PC-3 (cell line): ENCODE measurements at places on chromosomes 4 and X.

GRCh38 chr4:70743731-70744130 is 22.0 kb downstream of the RUFY3 start:
- no peak for DNase-seq

DNA sequence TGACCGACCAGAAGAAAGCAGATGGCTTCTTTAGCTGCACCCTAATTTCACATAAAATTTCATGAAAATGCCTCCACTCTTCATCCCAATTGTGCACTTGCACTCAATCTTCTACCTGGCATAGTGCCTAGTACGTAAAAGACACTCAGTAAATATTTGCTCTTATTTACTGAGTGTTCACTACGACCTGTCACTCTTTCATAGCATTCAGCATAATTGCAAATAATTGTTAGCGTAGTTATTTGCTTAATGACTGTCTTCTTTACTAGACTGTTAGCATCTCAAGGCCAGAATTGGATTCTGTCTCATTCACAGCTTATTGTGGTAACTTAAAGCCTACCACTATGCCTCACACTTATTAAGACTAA is 130.2 kb downstream of the ENOX2 start:
- peak; percentile 73 for DNase-seq

DNA sequence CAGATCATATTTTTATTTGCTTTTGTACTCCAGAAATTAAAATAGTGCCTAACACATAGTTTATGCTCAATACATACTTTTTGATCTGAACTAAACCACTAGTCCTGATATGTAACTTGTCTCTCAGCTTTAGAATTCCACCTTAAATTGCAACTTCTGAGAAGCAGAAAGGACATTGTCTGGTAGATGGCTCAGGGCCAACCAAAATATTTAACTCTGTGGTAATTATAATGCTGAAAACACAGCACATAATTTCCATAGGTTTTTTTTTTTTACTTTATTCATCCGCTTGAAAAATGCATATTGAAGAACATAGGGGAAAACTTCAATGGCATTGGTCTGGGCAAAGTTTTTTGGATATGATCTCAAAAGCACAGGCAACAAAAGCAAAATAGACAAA is 59.3 kb downstream of the AREG start:
- peak; percentile 45 for DNase-seq

- peak; percentile 51 for DNase-seq
These were observed 32.7 kb downstream of the TBC1D14 start for GRCh38 chr4:6942238-6942800.

GRCh38 chrX:128769495-128769894 is 717.3 kb upstream of the ACTRT1 start:
- DNase-seq = peak; percentile 22

- DNase-seq = no peak
These were observed 104.4 kb downstream of the HHIP start for GRCh38 chr4:144750348-144750747.

GRCh38 chr4:176011529-176011928 is 54.1 kb upstream of the WDR17 start:
- no peak for DNase-seq

- peak; percentile 64 for DNase-seq
These were observed 79.8 kb downstream of the HCCS start for GRCh38 chrX:11190745-11191510.

- DNase-seq = no peak
These were observed 64.6 kb downstream of the KDM6A start for GRCh38 chrX:44937606-44938005.

GRCh38 chr4:83392562-83392961 is 57.9 kb upstream of the HPSE start:
- DNase-seq = no peak

DNA sequence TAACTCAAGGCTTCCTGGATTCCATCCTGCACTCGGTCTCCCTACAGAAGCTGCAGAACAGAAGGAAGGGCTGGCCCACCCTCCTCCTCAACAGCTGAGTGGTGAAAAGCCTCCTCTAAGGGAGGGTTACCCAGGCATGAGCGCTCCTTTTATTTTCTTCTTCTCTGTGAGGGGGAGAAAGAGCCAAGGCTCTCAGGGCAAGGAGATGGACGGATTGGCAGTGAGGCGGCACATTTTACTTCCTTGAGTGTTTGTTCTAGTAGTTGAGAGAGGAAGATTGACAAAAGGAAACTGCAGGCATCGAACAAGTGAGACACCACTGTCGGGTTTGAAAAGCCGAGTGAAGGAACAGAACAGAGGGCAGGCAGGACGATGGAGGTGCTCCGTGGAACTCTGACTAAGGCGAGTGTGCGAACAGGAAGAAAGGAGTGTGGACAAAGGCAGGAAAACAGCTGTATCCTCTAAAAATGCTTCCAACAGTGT is 38.4 kb upstream of the STS start:
- no peak for DNase-seq

GRCh38 chrX:11412715-11413623 is 119.8 kb downstream of the AMELX start:
- DNase-seq = no peak
